ENCODE measurements at places on chromosomes 7 and 10. TPM values are rescaled to one million over a fixed set of nuclear protein-coding genes. Genes with fewer than 3 reads are reported as not detected.

GRCh38 chr10:15472431-15473395 lies 101.6 kb upstream of the FAM171A1 start:
- H3K27me3 ChIP-seq = no peaks in the 10 kb centered on the region
- no peak for DNase-seq
- no peak overlapping the region for H3K27ac ChIP-seq
- H3K4me1 ChIP-seq = no peaks in the 10 kb centered on the region

DNA sequence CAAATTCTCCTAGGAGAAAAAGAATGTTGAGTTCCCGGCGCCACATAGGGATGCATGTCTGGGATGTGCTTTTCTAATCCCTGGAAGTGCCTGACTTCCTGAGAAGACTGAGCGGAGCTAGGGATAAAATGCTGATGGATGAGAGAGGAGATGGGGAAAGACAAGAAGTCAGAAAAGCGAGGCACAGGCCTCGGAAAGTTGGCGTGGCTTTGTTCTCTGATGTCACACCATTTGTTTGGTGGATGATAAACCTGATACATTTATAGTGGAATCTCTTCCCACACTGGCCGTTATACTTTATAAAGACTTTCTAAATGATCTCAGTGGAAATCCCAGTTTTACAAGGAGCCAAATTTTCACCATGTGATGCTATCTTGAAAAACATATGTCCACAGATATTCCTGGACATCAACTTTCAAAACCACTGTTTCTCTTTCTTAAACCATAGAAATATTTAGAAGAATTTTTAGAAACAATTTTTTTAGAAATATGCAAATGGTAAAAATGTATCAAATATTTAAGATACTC lies 188.8 kb upstream of the SVIL start:
- no peaks in the 10 kb centered on the region for H3K27me3 ChIP-seq
- H3K27ac ChIP-seq = no peak overlapping the region
- H3K4me1 ChIP-seq = no peaks in the 10 kb centered on the region
- DNase-seq = no peak
- no peak overlapping the region for H3K4me3 ChIP-seq
- H3K36me3 ChIP-seq = no peaks in the 10 kb centered on the region

DNA sequence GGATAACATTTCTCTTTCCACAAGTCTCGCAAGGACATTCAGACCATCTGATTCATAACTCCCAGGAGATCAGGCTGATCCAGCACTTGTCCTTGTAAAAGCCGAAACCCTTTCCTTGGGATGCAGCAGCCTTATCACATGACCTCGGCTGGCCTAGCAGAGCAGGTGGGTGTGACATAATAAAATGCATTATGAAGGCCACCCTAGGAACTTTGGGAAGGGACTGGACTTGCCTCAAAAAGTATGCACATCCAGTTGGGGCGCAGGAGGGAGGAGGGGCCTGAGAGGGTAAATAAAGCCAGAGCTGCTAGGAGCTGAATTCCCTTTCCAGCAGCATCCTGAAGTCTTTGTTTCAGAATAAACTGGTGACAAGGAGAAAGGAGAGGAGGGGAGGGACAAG lies 260.8 kb downstream of the SNX13 start:
- H3K27ac ChIP-seq = no peak overlapping the region
- H3K36me3 ChIP-seq = no peaks in the 10 kb centered on the region
- no peaks in the 10 kb centered on the region for H3K27me3 ChIP-seq
- no peak overlapping the region for H3K4me3 ChIP-seq
- peaks cover 15% of the 10 kb centered on the region for H3K4me1 ChIP-seq

DNA sequence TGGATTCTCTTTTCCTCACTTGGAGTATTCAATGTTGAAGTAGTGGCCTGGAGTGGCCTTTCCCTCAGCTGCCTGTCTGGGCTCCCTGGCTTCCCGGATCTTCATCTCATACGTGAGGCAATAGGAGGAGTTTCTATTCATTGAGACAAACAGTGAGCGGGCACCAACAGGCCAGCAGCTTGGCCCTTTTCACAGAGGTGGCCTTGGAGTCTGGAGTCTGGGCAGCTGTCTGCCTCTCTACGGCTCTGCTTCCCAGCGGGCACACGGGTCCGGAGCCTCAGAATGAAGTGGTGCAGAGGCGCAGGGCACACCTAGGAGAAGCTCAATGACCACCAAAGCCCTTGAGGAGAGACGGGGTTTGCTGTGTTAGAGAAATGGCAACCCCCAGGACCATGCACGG lies 169.4 kb downstream of the CCDC3 start:
- no peaks in the 10 kb centered on the region for H3K4me1 ChIP-seq
- H3K36me3 ChIP-seq = no peaks in the 10 kb centered on the region
- no peaks in the 10 kb centered on the region for H3K27me3 ChIP-seq
- DNase-seq = no peak
- H3K27ac ChIP-seq = no peak overlapping the region

DNA sequence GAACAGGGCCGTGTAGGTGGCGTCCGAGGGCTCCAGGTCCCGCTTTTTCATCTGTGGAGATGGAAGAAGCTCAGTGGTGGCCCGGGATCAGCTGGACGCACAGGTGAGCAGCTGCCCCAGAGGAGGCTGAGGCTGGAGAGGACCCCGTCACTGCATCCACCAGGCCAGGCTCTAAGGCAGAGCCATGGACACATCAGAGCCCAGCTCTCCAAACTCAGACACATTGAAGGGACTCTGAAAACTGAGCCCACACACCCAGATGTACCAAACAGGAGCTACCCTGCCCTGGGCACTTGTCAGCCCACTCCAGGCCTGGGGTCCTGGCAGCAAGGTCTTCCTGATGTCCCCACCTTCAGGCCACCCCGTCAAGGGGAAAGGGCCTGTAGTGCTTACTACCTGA lies 8.8 kb downstream of the PTCD1 start:
- no peaks in the 10 kb centered on the region for H3K4me1 ChIP-seq
- no peak overlapping the region for H3K27ac ChIP-seq
- no peak for DNase-seq
- H3K36me3 ChIP-seq = 0 out of 2 replicates have a peak, but pooled peaks cover 4% of the 10 kb centered on the region

- no peak overlapping the region for H3K27ac ChIP-seq
- H3K4me1 ChIP-seq = no peaks in the 10 kb centered on the region
- H3K4me3 ChIP-seq = no peak overlapping the region
- H3K36me3 ChIP-seq = no peaks in the 10 kb centered on the region
- DNase-seq = no peak
Measured at GRCh38 chr7:67452516-67453026, 455.9 kb downstream of the TYW1 start.

GRCh38 chr10:111295788-111296187 lies 219.0 kb downstream of the ADRA2A start:
- H3K27me3 ChIP-seq = no peaks in the 10 kb centered on the region
- H3K36me3 ChIP-seq = no peaks in the 10 kb centered on the region
- no peak for DNase-seq
- H3K4me3 ChIP-seq = no peak overlapping the region

- no peaks in the 10 kb centered on the region for H3K27me3 ChIP-seq
- no peak overlapping the region for H3K4me3 ChIP-seq
- H3K27ac ChIP-seq = no peak overlapping the region
- H3K36me3 ChIP-seq = no peaks in the 10 kb centered on the region
Measured at GRCh38 chr10:33863352-33863751, 528.9 kb upstream of the NRP1 start.

DNA sequence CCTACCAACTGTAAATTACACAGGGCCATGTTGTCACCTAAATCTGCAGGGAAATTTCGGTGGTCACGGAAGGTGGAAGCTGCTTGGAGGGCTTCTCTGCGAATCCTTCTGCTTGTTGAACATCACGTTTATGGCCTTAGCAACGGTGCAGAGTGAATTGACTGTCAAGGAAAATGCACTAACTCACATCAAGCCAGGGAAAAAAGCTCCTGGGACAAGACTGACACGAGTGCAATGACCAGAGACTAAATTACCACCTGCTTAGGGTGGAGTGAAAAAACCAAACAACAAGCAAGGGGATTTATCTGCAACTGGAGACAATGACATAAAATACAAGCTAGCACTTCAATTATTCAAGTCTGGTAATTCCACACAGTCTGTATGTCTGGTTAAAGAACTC lies 211.2 kb downstream of the JAZF1 start:
- peaks cover 36% of the 10 kb centered on the region for H3K4me1 ChIP-seq
- H3K4me3 ChIP-seq = no peak overlapping the region
- no peaks in the 10 kb centered on the region for H3K36me3 ChIP-seq
- 0 out of 2 replicates have a peak, but pooled peaks cover 2% of the 10 kb centered on the region for H3K27me3 ChIP-seq

DNA sequence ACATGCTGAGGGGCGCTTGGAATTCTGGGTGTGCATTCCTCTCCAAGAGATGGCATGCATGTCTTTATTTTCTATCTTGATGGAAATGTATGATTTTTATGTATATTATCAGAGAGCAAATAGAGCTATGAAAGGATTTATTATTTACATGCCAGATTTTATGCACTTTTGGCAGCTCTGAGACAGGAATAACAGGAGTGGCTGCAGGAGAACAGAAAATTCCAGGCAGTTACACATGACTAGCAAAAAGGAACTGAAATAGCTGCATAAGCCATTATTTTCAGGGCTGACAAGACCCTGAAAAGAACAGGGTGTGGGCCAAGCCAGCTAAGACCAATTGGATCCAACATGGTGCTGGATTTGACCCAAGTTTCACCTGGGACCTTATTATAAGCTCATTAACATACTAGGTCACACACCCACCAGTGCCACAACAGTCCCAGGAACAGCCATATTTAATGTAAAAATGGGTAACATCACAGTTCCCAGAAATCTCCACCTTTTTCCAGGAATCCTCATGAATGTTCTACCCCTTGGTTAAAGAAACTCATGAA lies 43.2 kb upstream of the ACSL5 start:
- no peak for DNase-seq
- no peak overlapping the region for H3K27ac ChIP-seq
- H3K36me3 ChIP-seq = no peaks in the 10 kb centered on the region
- H3K4me1 ChIP-seq = peaks cover 25% of the 10 kb centered on the region
- H3K27me3 ChIP-seq = no peaks in the 10 kb centered on the region
- no peak overlapping the region for H3K4me3 ChIP-seq

- DNase-seq = peak; percentile 90
- H3K36me3 ChIP-seq = no peaks in the 10 kb centered on the region
- H3K27me3 ChIP-seq = no peaks in the 10 kb centered on the region
- no peak overlapping the region for H3K27ac ChIP-seq
- no peak overlapping the region for H3K4me3 ChIP-seq
- H3K4me1 ChIP-seq = peaks cover 17% of the 10 kb centered on the region
Measured at GRCh38 chr7:116809636-116810266, 52.6 kb upstream of the CAPZA2 start.

GRCh38 chr10:48804740-48805182 lies 120.1 kb downstream of the WDFY4 start:
- H3K4me1 ChIP-seq = peaks cover 4% of the 10 kb centered on the region
- no peak overlapping the region for H3K4me3 ChIP-seq
- no peaks in the 10 kb centered on the region for H3K27me3 ChIP-seq
- DNase-seq = no peak
- H3K36me3 ChIP-seq = peaks cover 81% of the 10 kb centered on the region

DNA sequence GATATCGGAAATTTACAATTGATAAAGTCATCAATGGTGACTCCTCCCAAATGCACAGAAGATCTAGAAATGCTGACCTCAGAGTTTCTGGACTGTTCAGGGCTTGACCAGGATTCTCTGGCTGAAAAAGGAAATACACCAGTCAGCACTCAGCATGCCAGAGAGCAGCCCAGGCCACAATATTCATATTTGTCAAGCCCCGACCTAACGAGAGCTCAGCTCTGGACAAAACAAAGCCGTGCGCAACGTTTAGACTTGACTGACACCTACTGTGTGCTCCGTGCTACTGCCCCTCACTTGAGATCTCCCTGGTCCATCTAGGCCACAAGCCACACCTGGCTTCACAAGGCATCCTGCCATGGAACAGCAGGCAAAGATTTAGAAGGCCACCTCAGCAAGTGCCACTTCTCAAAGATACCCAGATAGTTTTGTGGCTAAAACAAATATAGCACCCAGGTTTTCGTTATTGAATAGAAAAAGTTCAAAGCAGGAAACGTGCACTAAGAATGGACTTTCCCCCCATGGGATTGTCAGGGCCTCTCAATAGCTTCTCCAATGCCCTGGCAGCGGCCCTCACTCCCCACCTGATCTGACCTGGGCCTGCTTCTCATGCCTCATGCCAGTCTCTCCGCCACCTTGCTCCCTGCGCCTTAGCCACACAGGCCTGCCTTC lies 218.3 kb downstream of the FAM107B start:
- peaks cover 59% of the 10 kb centered on the region for H3K4me1 ChIP-seq
- H3K36me3 ChIP-seq = peaks cover 14% of the 10 kb centered on the region
- DNase-seq = peak; percentile 79
- H3K27me3 ChIP-seq = no peaks in the 10 kb centered on the region
- peak overlapping the region; percentile 36 for H3K4me3 ChIP-seq

- H3K4me1 ChIP-seq = peaks cover 5% of the 10 kb centered on the region
- no peak overlapping the region for H3K27ac ChIP-seq
- H3K4me3 ChIP-seq = no peak overlapping the region
- no peaks in the 10 kb centered on the region for H3K27me3 ChIP-seq
Measured at GRCh38 chr7:963236-964078, 9.0 kb upstream of the ADAP1 start.

GRCh38 chr7:112853422-112853821 lies 63.2 kb upstream of the TMEM168 start:
- no peaks in the 10 kb centered on the region for H3K36me3 ChIP-seq
- no peaks in the 10 kb centered on the region for H3K27me3 ChIP-seq
- H3K27ac ChIP-seq = no peak overlapping the region
- H3K4me1 ChIP-seq = 0 out of 2 replicates have a peak, but pooled peaks cover 6% of the 10 kb centered on the region

DNA sequence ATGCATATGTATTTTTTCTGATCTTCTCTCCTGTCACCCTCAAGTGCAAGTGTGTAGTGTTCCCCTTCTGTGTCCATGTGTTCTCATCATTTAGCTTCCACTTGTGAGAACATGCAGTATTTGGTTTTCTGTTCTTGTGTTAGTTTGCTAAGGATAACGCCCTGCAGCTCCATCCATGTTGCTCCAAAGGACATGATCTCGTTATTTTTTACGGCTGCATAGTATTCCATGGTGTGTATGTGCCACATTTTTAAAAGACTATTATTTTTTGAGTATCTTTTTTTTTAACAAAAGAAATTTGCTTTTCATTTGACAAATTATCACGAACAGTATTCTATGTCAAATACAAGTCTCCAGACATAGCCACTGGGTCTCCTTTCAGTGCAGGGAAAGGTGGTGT lies 110.1 kb upstream of the ZNF746 start:
- H3K27ac ChIP-seq = no peak overlapping the region
- no peaks in the 10 kb centered on the region for H3K27me3 ChIP-seq
- no peak for DNase-seq
- no peaks in the 10 kb centered on the region for H3K4me1 ChIP-seq
- H3K4me3 ChIP-seq = no peak overlapping the region

- no peak overlapping the region for H3K4me3 ChIP-seq
- DNase-seq = no peak
- H3K27ac ChIP-seq = no peak overlapping the region
Measured at GRCh38 chr10:7797582-7797981, 9.6 kb downstream of the ATP5F1C start.

- DNase-seq = no peak
- no peak overlapping the region for H3K27ac ChIP-seq
- peaks cover 16% of the 10 kb centered on the region for H3K4me1 ChIP-seq
- no peaks in the 10 kb centered on the region for H3K27me3 ChIP-seq
Measured at GRCh38 chr10:74963549-74963948, 137.1 kb downstream of the KAT6B start.

- no peak for DNase-seq
- no peaks in the 10 kb centered on the region for H3K27me3 ChIP-seq
- H3K36me3 ChIP-seq = no peaks in the 10 kb centered on the region
Measured at GRCh38 chr7:153616711-153617325, 435.4 kb upstream of the DPP6 start.

GPR22 gene
- not detected for total RNA-seq

TMEM176A gene
- total RNA-seq = not detected

MACROH2A2 gene
- not detected for total RNA-seq

OR2A12 gene
- total RNA-seq = not detected

NPY4R gene
- not detected for total RNA-seq

KDM7A gene
- 7.2 TPM for total RNA-seq

GIMAP4 gene
- total RNA-seq = not detected

FKBP6 gene
- total RNA-seq = not detected

SYCE1 gene
- not detected for total RNA-seq

ADAP1 gene
- total RNA-seq = not detected

PTF1A gene
- not detected for total RNA-seq

GHRHR gene
- not detected for total RNA-seq

ARID5B gene
- 5.9 TPM for total RNA-seq

PKD1L1 gene
- total RNA-seq = 2.8 TPM

Measured in Karpas-422 (cell line).